ENCODE measurements at places on chromosomes 5 and 9.

- DNase-seq = no peak
Measured at GRCh38 chr5:140965905-140966292, 377 bp upstream of the PCDHAC2 start.

GRCh38 chr5:168339109-168339771 is 47.8 kb downstream of the WWC1 start:
- no peak for DNase-seq

DNA sequence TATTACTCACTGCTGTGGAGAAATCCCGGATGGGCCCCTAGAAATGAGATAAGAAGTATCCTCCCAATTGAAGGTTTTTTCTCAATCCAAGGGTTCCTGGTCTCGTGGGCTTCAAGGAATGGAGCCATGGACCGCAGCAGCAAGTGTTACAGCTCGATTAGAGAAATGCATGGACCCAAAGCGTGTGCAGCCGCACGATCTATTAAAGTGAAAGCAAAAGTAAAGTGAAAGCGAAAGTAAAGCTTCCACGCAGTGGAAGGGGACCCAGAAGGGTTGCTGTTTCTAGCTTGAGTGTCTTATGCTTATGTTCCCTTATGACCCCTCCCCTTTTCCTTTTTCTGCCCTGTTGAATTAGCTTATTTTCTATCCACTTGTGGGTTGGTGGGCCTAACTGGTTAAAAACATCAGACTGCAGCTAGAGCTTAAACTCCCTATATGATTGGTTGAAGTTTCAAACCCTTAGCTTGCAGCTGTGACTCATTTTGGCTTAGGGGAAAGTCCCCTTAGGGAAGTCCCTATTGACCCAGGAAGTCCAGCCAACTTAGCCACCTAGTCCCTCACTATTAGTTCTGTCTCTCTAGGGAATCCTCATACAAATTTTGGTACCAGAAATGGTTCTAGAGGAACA is 1111.8 kb downstream of the TAF11L14 start:
- DNase-seq = peak; percentile 5

- DNase-seq = no peak
Measured at GRCh38 chr5:51202161-51202560, 181.1 kb upstream of the ISL1 start.

DNA sequence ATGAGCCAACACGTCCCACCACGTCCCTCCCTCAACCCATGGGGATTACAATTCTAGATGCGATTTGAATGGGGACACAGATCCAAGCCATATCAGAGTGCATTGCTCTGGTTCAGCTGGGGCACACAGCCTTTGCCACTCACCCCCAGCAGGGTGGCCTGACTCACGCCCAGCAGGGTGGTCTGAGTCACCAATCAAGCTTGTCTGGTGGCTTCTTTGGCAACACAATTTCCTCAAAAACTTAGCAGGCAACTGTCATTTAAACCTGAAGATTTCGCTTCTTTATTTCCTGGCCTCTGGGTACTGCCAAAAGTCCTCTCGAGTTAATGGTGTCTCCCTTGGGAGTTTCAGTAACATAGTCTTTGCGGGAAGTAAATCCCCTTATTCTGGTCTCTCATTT is 16.3 kb upstream of the SEMA5A start:
- DNase-seq = no peak

GRCh38 chr9:136975644-136976043 is 1.7 kb upstream of the PTGDS start:
- no peak for DNase-seq

GRCh38 chr5:119017994-119018393 is 29.6 kb upstream of the DTWD2 start:
- DNase-seq = no peak

GRCh38 chr9:124384846-124385245 is 30.4 kb downstream of the PSMB7 start:
- DNase-seq = no peak

DNA sequence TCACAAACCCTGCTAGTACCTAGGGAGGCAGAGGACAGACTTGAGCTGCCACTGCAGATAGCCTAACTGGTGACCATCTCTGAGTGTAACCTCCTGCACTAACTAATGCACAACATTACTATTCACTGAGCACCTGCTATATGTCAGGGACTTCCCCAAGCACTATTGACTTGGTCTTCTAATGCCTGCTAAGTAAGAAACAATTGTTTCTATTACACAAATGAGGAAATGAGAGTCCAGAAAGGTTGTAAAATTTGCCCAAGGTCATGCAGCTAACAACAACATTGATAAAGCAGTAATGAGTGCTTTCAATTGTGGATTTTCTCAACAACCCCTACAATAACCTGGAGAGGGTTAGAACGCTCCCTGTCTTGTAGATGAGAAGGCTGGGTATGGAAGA is 183.7 kb downstream of the ZNF462 start:
- DNase-seq = no peak

GRCh38 chr5:157747766-157748700 is 4.5 kb downstream of the LSM11 start:
- no peak for DNase-seq
